Fibroblast of skin of left biceps (primary cell): ENCODE measurements at places on chromosomes 4 and X.

- DNase-seq, result no peak
Observed at GRCh38 chr4:28518561-28519165, 1658.0 kb downstream of the STIM2 start.

GRCh38 chr4:15605537-15605936 is 49.6 kb downstream of the FBXL5 start:
- no peak for DNase-seq

GRCh38 chr4:88398381-88398780 is 19.7 kb downstream of the HERC6 start:
- no peak for DNase-seq

DNA sequence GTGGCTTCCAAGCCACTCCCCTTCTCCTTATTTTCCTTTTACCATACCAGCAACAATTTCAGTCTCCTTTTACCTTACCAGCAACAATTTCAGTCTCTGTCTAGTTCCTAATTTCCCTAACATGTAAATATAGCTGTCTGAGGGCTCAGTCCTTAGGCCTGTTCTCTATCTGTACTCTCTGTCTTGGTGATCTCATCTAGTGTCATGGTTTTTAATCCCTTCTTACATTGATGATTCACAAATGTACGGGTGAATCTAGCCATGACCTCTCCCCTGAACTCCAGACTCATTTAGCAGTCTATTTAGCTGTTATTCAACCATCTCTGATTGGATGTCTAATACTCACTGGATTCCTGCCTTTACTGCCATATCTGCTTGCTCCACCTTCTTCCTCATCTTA is 7.2 kb downstream of the IL15 start:
- DNase-seq, result no peak

DNA sequence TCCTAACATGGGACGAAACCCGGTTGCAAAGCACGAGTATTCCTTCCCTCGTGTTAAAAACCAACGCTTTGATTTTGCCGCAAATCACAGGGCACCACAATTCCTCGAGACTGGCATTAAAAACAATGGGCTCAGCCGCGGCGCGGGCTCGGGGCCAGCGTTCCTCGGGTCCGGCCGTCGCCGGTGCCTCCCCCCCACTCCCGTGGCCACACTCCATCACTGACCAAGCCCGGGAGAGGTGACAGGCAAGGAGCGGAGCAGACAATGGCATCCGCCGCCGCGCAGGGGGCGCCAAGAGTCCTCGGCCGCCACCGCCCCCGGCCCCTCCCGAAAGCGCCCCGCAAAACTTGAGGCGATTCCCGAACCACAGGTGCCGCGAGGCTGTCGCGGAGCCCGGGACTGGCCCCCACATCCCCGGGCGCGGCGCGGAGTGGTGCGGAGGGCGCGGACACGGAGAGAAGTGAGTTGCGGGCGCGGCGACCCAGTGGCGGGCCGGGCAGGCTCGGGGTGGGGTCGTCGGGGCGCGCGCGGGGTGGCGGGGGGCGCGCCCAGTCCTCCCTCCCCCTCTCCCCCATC is 445 bp downstream of the AP1S2 start:
- DNase-seq, result no peak

DNA sequence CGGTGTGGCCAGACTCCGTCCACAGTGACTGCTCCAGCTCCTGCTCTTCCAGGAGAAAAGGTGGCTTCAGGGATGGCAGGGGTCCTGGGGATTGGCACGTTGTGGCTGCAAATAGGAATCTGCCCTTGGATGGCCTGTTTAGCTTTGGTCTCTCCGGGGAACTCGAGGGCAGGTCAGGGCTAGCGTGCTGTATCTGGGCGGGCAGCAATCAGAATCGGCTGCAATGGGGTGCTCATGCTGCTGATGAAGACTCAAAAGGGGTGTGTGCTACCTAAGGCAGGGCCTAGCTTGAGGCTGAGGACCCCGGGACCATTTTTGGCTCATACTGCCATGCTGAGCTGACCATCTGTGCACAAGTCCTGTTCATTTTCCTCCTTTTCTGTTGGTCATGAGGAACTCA is 51.3 kb downstream of the RGS12 start:
- DNase-seq, result no peak

DNA sequence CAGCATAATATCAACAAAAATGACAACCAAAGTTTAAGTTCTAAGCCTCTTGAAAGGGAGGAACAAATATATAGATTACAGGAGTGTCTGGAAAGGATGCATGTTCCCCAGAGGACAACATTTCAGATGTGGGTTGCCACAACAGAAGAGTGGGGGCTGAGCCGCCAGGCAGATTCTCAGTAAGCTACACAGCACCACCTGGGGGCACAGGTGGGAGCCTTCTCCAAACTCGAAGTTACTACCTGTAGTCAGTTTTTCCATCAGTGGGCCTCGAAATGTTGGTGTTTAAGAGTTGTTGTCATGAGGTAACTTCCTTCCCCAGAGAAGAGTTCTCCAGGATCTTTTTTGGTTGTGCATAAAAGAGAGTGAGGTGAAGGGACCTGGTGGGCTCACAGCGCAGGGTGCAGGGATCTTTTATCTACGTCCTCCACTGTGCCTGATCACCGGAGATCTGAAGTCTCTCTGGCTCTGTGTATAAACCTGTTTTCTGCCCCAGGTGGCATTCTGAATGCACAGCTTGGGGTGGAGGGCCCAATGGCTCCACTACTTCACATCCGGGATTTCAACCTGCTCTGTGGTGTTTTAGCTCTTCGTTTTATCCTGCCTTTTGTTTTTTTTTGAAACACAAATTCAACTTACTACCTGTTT is 58.4 kb upstream of the STS start:
- DNase-seq, result no peak

GRCh38 chr4:108850219-108850649 is 87.4 kb upstream of the ETNPPL start:
- no peak for DNase-seq

GRCh38 chrX:67585401-67585800 is 41.6 kb downstream of the AR start:
- no peak for DNase-seq

- no peak for DNase-seq
Observed at GRCh38 chrX:109632906-109633504, 8.0 kb upstream of the KCNE5 start.

DNA sequence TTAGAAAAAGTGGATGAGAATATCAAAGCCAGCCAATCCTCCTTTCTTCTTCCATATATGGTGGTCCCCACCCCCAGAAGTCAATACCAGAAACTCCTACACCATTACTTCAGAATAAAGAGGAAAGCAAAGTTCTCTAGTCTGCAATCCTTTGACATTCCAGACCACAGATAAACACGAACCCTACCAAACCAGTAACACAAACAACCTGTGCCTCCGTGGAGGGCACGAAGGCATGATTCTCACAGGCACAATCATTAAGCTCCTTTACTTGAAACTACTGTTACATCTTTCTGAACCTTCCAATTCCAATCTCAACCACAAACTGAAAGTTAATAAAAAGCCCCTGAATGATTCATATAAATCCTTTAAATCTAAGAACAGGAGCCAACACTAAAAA is 16.3 kb downstream of the MAML3 start:
- no peak for DNase-seq

- no peak for DNase-seq
Observed at GRCh38 chr4:87056881-87057280, 122.1 kb downstream of the AFF1 start.

GRCh38 chr4:158863296-158863695 is 94.5 kb downstream of the FNIP2 start:
- no peak for DNase-seq

- DNase-seq, result no peak
Observed at GRCh38 chr4:156503119-156503518, 468.5 kb downstream of the PDGFC start.

DNA sequence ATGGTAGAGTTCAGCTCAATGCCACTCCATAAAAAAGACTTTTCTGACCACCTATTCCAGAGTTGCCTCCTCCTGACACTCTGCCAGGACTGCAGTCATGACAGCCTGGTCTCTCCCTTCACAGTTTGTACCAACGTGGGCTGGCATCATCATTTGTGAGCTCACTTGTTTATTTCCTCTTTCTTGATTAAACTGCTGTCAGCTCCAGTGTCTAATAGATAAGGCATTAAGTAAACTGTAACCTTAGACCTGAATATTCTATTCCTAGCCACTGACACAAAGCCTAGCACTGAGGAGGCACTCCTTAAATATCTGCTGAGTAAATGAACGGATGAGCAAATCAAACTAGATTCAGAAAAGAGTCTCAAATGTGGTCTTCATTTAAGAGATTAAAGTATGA is 48.7 kb downstream of the DDX60 start:
- DNase-seq, result no peak

GRCh38 chr4:7192252-7193029 is at the start of gene SORCS2:
Gene SORCS2 (plus strand): TSS chr4:7192538.
- no peak for DNase-seq

GRCh38 chrX:71577682-71578081 is 555 bp upstream of the GCNA start:
- no peak for DNase-seq

GRCh38 chr4:137474711-137475301 is 57.5 kb downstream of the PCDH18 start:
- DNase-seq, result peak; percentile 12

DNA sequence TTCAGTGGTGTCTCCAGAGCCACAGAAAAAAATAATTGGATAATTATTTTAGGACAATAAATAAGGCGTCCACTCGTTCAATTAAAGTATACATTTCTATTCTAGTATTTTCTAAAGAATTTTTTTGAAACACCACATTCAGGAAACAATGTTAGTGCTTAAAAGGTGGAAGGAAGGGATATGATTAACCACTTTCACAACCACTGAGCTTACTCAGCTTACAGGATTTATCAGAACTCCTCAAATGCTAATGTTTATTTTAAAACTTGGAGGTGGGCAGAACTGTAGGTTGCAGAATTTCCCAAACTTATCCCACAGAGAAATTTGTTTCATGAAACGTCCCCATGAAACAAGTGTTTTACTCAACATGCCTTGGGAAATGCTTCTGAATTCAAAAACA is 54.3 kb upstream of the MAGEB2 start:
- no peak for DNase-seq

DNA sequence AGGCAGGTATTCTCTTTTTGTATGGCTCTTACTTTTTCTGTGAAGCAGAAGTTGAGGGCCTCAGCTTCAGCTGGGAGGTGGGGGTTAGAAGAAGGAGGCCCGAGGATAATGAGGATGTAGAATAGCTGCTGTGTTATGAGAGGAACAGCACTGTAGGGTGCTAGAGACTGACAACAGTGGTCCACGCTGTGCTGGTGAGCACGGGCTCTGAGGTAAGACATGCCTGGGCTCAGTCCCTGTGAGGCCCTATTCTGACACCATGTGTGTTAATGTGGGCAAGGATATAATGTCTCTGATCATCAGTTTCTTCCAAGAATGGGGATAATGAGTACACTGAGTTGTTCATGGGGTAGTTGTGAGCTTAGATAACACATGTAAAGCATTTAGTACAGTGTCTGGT is 55.3 kb upstream of the SFRP2 start:
- DNase-seq, result no peak

DNA sequence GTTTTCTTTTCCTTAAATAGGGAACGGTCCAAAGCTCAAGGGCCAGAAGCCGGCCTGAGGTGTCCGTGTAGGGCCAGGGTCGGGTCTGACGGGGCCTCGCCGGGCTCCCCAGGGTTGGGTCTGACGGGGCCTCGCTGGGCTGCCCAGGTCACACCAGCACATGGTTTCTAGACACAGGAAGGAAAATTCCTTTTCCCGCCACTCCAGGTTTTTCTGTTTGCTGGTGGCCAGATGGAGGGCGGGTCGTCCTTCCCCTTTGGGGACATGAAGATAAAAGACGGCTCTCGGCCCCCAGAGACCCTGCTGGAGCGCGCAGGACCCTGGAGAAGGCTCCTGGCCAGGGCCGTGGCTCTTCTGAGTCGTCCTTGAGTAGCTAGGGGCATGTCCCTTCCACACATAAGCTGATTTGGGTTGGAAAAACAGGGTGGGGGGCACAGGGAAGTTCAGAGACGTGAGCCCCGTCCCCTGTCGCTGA is 35.1 kb downstream of the PIGG start:
- DNase-seq, result no peak

- peak; percentile 36 for DNase-seq
Observed at GRCh38 chr4:170089668-170090351, at the start of gene AADAT. Gene AADAT (minus strand): TSS chr4:170089956. CDS start chr4:170089690, 266 bp downstream.

DNA sequence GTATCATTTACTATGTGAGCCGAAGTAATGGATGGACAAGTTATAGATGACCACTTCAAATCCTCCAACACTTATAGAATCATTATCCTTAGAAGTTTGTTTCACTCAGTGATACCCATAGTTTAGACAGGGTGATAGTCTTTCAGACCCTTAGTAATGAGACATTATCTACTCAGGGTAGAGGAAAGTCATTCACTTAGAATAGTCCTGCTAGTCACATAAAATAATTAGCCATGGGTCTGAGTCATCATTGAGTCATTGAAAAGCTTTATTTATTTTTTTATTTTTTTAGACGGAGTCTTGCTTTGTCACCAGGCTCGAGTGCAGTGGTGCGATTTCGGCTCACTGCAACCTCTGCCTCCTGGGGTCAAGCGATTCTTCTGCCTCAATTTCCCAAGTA is 321.7 kb upstream of the FSTL5 start:
- DNase-seq, result no peak

- DNase-seq, result no peak
Observed at GRCh38 chr4:29853833-29854232, 866.3 kb upstream of the PCDH7 start.

GRCh38 chr4:76366737-76367136 is 54.2 kb downstream of the CCDC158 start:
- no peak for DNase-seq

GRCh38 chr4:120055162-120055561 is 11.5 kb downstream of the MAD2L1 start:
- DNase-seq, result no peak

- no peak for DNase-seq
Observed at GRCh38 chr4:13966231-13967195, 339.0 kb upstream of the BOD1L1 start.

DNA sequence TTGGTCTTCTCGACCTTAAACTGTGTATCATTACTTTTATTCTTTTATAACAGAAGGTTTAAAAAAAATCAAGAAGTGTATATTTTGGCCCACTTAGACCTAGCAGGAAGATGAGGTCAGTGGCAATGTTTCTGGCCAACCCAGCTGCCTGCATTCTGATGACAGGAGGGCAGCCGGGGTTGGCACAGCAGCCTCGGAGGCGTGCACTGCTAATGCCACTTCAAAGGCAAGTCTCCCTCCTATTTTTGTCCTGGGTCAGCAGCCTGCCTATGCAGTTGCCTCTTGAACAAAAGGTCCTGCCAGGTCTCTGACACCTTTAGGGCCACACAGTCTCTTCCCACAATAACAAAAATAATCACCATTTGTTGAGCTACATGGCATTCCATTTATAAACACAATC is 89.4 kb upstream of the MYOZ2 start:
- DNase-seq, result no peak

DNA sequence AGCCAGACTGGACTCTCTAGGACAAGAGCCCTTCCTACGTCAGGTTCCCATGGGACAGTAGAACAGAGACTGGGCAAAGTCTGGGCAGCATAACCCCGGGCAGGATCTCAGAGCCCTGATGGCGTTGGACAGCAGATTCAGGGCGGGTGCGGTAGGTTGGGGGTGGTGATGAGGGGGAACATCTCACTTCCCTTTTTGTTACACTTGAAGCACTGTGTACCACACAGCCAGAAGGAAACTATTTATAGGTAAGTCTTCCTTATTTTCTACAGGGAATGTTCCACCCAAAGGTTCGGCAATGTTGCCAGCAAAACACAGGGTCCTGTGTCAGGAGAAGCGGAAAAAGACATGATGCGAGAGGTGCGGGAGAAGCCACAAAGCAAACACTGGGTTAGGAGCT is 54.3 kb downstream of the TSC22D3 start:
- DNase-seq, result no peak
